ENCODE measurements at places on chromosomes 13 and 19.
A peak's percentile ranks its signal among the peaks of the same experiment; 100 is the strongest.

- DNase-seq: no peak
Measured at GRCh38 chr19:6490134-6490533, 8.5 kb upstream of the DENND1C start.

GRCh38 chr13:53691417-53691816 lies 662.8 kb downstream of the OLFM4 start:
- no peak for DNase-seq

- DNase-seq: no peak
Measured at GRCh38 chr13:100069278-100069677, 19.6 kb upstream of the PCCA start.

GRCh38 chr13:99288089-99288488 lies 19.1 kb downstream of the GPR183 start:
- no peak for DNase-seq

- no peak for DNase-seq
Measured at GRCh38 chr13:77928909-77929308, 10.3 kb upstream of the EDNRB start.

DNA sequence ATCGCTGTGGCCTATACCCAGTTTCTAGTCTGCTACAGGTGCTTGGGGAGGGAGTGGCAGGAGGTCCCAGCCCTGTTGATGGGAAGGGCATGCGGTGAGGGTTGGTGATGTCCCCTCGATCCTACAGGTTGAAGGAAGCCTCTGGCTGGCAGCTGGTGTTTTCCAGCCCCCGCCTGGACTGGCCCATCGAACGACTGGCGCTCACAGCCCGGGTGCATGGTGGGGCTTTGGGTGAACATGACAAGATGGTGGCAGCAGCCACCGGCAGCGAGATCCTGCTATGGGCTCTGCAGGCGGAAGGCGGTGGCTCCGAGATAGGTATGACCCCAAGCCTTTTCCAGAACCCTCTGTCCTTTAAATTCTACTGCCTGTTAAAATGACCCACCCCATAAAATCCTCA lies 3.9 kb downstream of the SHKBP1 start:
- DNase-seq: no peak

- DNase-seq: no peak
Measured at GRCh38 chr19:49744946-49745381, 18.1 kb downstream of the TSKS start.

GRCh38 chr13:76799696-76800095 lies 86.5 kb downstream of the KCTD12 start:
- DNase-seq: no peak

DNA sequence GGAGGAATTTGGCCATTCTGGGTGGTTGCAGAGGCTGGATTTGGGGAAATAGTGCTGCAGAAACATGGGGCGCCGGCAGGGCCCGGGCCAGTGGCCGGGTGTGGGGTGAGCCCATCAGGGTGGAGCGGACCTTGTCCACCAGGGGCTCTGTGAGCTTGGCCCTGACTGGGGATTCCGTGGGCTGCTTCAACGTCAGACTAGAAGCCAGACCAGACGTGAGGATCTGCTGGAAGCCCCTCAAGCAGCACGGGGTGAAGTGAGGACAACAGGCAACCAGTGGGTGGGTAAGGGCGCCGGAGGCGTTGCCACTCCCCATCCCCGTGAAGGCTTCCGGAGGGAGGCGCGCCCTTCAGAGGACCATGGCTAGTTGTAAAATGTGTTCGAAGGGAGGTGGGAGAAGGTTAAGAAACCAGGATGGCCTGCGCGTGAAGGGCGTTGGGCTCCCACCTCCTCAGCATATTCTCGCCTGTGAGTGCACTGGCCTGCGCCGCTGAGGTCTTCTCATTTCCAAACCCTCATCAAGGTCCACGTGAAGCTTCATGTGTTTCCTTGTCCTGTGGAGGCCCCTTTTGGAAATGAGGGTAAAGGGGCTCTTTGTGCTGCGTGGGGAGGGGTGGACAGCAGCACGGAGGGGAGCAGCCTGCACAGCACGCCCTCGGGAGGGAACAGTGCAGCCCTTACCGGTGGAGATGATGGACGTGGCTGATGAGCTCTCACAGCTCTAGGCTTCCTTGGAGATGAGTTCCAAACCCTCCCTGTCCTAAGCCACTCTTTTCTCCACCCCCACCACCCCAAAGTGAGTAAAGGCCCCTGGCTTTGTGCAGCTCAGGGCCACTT lies 8.3 kb downstream of the TEX29 start:
- DNase-seq: no peak

DNA sequence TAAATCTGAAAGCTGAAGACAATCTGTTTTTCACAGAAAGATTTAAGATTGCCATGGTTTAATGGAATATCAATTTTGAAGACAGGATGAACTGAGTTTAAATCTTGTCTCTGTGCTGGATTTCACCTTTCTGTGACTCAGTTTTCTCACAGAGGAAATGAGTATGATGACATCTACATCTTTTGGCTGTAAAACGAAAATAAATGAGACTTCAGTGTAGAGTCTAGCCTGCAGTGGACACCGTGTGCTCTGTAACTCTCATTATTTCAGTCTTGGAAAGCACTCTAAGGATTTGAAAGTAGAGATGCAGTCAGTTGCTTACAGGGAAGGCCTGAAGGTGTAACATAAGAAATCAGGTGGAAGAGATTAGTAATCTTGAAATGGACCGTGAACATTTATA lies 150.4 kb downstream of the NALCN start:
- no peak for DNase-seq

DNA sequence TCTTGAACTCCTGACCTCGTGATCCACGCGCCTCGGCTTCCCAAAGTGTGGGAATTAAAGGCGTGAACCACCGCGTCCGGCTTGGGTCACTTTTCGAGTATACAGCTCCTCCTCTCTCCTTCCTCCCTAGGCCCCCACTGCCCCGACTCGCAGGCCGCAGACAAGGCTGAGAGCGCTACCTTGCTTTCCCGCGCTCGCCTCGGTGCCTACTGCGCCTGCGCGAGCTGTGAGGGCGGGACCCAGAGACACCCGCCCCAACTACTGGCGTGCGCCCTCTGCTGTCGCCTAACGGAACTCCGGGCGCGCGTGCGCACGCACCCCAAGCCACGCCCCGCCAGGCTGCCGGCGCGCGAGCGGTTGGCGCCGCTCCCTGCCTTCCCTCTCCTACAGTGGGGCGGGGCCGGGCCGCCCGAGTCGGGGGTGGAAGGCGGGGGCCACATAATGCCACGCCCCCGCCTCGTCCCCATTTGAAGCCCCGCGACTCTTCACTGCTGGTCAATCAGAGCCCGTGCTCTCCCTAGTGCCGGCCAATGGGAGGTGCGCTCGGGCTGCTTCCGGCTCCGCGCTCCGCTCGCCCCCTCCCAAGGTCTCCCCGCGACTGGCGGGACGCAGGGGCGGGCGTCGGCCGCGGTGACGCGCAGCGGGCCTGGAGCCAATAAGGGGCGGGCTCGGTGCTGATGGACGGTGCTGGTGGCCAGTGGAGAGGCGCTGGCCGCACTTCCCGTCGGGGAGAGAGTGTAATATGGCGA lies at the start of gene RAB8A:
RAB8A (plus strand) TSS at position 730 of the 749 bp plus-strand sequence; CDS start at position 743, 13 bp downstream.
- peak; percentile 99 for DNase-seq

DNA sequence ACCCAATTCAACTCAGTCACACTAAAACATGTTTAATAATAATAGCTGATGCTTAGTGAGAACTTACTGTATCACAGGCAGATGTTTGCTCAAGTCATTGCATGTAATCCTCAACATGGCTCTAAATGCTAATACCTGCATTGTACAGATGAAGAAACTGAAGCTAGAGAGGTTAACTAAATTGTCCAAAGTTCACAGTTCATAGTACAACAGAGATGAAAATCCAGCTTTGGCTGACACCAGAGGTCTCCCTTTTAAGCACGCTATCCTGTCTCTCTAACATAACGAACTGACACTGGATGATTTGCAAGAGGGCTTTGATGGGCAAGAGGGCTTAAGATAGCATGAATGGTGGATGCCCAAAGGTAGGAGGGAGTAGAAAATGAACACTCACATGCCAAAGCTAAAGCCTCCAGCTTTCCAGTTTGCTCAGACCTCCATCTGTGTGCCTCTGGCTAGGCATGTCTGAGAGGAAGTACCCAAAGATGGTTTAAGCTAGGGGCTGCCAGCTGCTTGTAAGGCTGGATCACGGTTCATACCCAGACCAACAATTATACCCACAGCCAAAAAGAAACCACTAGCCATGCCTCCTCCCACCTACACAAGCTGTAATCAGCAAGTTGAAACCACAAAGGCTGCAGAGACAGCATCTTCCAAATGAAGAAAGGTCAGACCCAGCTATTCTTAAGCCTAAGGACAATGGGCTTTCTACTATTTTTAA lies 196.9 kb upstream of the UBL3 start:
- DNase-seq: no peak

DNA sequence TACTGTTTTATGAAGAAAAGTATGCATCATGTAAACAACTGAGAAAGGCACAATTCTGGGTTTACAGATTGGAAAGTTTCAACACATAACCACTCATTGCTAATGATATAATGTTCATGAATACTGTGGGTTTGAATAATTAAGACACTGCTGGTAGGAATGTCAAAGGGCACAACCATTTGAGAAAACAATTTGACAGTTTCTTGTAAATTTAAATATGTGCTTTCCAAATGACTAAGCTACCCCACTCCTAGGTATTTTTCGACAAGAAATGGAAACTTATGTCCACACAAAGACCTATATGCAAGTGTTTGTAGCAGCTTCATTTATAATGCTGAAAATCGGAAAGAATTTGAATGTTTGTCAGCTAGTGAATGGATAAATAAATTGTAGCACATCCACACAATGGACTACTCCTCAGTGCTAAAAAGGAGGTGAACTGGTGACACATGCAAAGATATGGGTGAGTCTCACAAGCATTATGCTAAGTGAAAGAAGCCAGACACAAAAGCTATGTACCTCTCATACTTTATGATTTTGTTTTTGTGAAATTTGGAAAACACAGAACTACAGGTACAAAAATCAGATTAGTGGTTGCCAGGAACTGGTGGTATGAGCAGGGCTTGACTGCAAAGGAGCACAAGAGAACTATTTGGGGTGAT lies 44.8 kb upstream of the FLT1 start:
- no peak for DNase-seq

DNA sequence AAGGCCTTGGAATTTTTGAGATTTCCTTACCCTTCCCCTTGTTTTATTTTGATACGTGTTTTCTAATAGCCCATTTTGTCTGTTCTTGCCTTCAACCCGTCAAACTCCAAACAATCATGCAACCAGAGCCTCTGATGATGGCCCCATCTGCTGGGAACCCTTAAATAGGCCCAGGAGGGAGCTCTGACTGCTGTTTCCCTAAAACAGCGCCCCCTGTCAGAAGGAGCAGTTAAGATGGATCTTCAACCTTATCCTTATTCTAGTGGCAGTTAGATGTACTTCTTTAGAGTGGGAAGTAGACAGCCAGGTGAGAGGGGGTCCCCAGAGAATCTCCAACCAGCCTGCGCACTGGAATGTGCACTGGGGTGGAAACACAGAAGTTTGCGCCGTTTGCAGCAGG lies 1031.0 kb upstream of the PCDH9 start:
- DNase-seq: no peak

DNA sequence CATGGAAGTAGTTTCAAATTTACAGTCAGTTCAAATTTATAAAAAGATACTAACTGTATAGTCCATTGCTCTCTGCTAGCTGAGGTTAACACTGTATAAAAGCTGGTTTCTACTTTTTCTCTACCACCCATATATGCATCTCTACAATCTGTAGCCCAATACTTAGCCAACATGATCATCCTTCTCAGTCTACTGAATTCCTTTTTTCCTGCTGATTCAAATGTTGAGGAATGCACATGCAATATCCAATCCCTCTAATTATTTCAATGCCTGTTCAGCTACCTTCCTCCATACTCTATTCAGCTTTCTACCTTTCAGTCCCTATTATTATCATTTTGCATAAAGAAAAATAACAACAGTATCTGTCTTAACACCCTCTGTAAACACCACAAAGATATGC lies 15.6 kb downstream of the KPNA3 start:
- no peak for DNase-seq

DNA sequence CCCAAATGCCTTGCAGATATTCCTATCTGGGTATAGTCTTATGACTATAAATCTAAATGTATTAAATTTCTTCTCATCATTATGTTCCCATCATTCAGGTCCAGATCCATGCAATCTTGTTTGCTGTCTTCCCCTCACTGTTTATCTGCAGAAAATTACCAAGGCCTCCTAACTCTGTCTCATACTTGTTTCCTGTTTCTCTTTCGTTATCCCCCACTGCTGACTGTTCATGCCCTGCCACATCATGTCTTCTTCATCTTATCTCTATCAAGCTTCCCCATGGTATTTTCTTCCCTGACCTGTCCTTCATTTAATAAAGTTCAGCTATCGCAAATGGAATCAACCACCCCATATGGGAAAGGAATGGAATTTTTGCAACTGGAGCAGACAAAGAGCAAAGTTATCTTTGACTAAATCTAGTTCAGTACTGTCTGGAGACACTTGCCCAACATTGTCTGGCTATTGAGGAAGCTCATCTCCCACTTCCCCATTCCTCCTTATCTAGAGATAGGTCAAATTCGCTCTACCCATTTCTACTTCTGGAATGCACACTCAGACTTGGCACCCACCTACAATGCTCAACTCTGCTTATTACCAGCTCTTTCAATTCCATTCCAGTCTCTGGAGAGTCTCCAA lies 1358.1 kb downstream of the EFNB2 start:
- DNase-seq: no peak

DNA sequence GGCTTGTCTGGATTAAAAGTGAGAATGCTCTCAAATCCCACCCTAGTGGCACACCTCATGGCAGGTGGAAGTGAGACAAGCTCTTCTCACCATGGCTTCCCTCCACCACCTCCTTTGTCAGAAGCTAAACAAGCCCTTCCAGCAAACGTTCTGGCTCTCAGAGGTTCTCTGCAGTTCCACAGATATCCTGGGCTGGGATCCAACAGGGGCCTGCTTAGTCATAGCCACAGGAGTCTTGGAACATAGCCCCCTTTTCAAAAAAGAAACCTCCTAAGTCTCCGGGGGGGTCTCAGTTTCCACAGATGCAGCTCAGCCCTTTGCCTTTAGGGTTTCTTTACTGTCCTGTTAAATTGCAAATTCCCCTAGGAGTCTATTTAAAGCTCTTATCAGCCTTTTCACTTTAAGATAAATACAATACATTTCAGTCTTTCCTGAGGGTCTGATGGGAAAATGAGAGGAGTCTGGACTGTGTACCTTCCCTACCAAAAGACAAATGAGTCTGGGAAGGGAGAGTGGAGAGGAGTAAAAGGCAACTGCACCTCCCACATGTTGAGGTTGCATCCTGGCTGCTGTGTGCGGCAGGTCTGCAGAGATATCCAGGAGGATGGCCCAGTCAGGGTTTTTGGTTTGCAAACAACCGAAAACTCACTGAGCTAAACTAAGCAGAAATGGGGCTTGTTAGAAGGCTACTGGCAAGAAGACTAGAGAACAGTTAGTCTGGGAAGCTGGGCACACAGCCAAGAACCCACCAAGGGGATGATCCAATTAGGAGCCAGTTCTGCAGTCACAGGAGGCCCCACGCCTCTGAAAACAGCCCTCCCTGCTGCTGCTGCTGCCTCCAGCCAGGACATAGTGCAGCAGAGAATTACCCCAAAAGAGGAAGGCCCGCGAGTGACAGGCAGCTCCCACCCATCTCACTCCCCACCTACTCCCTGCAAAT lies 41.4 kb upstream of the SERP2 start:
- peak; percentile 58 for DNase-seq

Data from transverse colon (tissue), 4 donors.